ENCODE measurements at places on chromosomes 2 and 18. TPM values are rescaled to one million over a fixed set of nuclear protein-coding genes. Genes with fewer than 3 reads are reported as not detected.

Gene SANBR
- total RNA-seq: 26.7 TPM

Gene RAB6C
- not detected for total RNA-seq

Gene DNAJC5G
- not detected for total RNA-seq

Gene TDRD15
- not detected for total RNA-seq

Gene LRRFIP1
- 62.0 TPM for total RNA-seq

Gene ATP6V1C2
- total RNA-seq: 0.16 TPM

Gene CD302
- total RNA-seq: 9.2 TPM

Gene SLC1A4
- 9.8 TPM for total RNA-seq

DNA sequence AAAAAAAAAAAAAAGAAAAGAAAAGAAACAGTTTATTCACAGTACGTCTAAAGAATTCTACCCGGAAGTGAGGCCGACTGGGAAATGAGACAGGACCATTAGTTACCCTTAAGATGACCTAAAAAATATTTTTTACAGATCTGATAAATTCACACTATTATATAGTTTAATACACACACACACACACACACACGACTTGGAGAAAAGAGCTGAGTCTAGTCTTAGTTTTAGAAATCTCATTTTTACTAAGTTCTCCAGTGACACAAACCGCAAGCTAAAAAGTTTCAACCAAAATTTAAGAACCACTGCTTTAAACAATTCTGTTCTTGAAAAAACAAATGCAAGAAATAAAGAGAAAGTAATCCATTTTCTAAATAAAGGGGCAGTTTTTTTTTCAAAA lies 27.1 kb downstream of the ST3GAL5 start:
- no peak for DNase-seq

- DNase-seq: no peak
Observed at GRCh38 chr18:41948544-41949110, 6.4 kb upstream of the PIK3C3 start.

DNA sequence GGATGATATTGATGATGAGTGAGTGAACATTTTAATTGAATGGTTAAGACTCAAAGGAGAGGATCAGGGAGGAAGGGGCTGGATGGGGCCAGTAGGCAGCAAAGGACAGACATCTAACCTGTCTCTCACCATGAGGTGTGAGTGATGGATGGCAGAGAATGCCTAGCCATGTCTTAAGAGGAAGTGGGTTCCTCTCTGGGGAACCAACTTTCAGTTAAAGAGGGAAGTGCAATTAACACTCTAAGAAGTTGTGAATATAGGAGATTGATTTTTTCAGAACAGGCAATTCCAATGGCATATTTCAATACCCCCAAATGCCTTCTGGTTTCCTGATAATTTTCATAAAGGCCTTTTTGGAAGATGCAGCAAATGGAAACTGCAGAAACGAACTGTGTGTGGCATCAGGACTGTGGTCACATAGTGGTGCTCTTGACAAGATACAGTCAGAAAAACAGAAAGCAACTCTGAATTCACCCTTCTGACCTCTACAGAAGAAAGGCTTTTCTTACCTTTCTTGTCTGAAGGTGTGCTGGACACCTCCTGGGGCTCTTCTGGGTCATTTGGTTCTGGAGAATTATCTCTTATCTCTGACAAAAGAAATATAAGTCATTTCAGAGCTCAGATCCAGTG lies 10.2 kb downstream of the SP110 start:
- no peak for DNase-seq

GRCh38 chr18:59478591-59478990 lies 119.5 kb upstream of the LMAN1 start:
- no peak for DNase-seq

- no peak for DNase-seq
Observed at GRCh38 chr2:28343184-28343942, 49.3 kb upstream of the FOSL2 start.

DNA sequence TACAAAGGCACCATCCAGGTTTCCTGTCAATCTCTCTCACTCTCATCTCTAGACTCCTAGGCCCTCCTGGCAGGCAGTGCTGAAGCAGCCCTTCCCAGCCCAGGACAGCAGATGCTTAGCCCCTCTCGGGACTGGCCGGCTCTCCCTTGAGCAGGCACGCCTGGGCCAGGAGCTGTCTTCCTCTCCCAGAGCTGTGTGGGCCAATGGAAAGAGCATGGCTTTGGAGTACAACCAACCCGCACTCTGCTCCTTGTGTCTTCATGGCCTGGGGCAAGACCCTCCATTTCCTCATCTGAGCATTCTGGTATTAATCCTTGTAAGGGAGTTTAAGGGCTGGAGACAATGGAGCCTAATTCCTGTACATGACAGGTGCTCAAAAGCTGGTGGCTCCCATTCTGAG lies 97.2 kb downstream of the CAPN13 start:
- DNase-seq: no peak

DNA sequence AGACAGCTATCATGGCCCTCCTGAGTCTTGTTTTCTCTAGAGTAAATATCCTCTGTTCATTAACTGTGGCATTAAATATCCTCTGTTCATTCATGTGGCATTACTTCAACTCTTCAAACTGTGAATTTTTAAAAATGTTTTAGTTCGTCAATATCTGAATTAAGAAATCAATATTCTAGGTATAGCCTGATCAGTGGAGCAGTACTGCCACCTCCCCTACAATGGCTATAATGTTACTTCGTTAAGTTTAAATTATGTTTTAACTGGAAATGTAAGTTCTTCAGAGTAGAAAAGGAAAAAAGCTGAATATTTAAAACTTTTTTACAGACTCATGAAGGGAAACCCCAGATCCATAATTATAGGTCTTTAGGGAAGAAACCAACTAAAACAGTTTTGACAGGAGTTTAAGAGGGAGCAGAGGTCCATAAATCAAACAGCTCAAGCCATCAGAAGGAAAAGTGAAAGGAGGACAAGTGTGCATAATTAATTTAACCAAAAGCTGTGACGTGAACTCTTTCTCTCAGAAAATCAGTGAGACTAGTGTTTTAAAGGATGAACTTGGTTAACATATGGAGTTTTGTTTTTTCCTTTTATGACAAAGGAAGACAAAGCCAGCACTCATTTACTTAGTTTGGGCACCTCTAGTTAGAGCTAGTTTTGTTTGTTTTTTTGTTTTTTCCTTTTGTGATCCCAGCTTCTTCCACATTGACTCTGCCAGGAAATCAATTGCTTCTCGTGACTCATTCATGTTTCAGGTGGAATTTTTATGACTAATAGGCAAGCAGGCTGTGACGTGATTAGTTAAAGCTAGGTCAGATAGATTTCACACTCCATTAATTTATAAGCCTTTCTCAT lies 44.9 kb downstream of the RBBP8 start:
- DNase-seq: peak; percentile 82

DNA sequence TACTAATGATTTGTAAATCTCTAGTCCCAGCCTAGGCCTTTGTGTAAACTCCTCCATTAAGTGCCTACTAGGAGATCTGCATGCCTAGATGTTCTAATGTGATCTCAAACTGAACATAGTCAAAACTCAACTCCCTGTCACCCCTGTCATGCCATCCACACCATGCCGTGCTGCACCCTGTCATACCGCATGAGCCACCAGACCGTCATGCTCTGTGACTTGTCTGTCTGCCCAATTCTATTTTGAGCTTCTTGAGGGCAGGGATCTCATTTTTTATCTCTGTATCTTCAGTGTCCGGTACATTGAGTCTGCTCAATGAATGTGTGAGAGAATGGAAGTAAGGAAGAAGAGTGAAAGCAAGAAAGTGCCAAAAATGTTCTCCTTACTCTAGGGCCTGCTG lies 35.5 kb downstream of the GREB1L start:
- no peak for DNase-seq

GRCh38 chr2:169877398-169877797 lies 50.1 kb downstream of the UBR3 start:
- DNase-seq: no peak

DNA sequence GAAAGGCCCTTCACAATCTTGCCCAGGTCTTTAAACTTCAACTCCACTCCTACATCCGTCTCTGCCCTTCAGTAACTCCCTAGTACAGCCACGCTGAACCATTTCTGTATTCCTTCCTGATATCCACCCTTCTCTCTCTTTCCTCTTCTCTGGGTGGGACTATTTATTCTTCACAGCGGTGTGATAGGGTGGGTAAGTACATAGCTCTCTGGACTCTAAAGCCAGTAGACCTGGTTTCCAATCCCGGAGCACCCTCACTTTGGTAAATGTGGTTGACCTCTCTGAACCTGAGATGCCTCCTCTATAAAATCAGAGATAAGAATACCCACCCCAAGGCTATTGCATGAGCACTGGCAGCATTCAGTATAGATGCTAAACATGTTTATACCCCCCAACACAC lies 86.7 kb downstream of the ATL2 start:
- DNase-seq: no peak

DNA sequence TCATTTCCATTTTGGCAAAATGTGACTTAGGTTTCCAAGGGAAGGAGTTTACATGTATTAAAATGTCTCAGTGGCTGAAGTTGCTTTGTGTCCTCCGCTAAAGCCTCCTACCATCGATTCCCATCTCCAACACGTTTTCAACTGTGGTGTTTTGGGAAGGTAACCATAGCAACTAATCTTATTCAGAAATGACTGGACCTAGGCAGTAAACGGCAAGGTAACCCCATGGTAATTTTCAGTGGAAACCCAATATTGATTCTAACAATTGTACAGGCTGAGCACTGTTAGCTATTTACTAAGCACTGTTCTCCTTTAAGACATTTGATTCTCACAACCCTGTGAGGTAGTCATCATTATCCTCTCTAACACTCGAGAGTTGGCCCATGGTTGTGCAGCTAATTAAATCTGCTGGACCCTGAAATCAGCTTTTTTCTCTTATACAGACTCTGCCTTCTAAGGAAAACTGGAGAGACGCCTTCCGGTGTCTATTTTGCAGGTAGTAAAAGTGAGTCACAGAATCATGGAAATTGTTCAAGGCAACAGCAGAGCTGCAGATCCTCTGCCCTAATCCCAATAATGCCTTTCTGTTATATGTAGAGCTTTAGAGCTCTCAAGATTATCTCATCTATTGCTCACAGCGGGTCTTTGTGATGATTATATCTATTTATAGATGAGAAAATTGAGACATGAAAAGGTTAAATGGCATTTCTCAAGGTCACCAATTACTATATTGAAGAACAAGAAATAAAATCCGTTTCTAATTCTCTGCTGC lies 36.2 kb downstream of the FASTKD2 start:
- no peak for DNase-seq

DNA sequence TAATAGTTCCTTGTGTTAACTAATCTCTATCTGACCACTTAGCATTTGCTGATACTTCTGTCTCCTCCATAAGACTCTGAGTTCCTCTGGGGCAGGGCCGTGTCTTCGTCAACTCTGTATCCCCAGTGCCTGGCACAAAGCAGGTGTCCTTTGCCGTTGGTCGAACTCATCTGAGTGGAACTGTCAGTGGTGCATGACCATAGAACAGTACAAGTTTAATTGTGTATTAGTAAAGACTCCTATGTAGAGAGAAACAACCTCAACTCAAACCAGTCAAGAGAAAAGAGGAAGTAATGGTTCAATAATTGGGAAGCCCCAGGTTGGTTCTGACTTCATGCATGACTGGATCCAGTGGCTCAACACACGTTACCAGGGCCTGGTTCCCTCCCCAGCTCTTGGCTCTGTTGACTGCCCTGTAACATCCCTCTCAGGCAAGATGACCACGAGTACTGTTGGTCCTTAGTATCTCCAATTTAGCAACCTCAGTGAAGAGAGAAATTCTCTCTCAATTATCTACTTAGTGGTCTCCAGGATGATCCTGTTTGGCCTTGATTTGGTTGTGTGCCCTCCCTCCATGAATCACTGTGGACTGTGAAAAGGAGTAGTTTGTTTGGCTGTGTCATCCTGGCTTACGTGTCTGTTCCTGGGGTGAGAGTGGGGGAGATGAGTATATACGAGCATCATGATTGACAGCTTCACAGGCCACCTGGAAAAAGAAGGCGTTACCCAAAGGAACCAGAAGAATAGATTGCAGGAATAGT lies 58.5 kb upstream of the MSH6 start:
- no peak for DNase-seq

DNA sequence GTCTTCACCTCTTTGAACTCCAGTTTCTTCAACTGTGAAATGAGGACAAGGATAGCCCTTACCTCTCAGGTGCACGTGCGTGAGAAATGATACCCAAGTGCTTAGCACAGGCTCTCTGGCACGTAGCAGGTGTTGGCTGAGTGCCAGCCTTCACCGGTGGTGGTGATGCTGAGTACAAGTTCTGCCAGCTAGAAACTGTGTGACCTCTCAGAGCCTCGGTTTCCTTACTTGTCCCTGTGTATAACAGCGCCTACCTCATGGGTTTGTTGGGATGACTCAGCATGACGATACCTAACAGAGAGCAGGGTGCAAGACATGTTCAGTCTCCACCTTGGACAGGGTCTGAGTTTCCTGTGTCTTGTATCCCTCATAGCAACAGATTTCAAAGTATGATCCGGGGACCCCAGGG lies 205.1 kb downstream of the TNS1 start:
- no peak for DNase-seq

DNA sequence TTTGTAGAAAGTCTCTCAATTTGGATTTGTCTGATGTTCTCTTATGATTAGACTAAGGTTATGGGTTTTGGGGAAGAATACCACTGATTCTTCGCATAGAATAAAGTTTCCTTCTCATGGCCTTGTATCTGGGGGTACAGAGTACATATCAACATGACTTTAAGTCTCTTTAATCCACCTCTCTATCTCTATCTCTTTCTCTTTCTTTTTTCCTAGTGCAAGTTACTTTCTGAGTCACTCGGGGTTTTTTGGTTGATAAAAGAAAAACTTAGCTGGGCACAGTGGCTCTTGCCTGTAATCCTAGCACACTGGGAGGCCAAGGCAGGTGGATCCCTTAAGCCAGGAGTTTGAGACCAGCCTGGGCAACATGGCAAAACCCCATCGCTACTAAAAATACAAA lies 100.1 kb upstream of the MAP4K3 start:
- no peak for DNase-seq

DNA sequence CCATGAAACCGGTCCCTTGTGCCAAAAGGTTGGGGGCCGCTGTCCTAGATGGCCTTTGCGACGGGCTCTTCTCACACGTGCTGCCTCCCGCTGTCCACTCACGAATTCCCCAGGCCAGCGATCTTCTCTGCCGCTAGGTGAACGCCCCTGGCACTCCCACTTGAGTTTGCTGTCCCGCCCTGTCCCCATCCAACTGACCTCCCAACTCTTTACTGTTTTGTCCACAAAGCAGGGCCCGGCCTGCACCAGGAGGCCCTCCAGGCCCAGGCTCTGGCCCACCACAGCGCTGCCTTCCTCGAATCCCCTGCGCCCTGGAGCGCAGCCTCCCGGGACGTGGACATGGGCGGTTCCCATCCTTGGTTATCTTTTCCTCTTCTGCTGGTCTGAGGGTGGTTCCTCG lies 69.7 kb upstream of the PXDN start:
- no peak for DNase-seq
